ENCODE measurements at places on chromosomes 16 and 17.

- DNase-seq = no peak
Measured at GRCh38 chr16:57798953-57799599, 3.2 kb downstream of the KIFC3 start.

GRCh38 chr17:8322061-8322460 is 12.0 kb downstream of the ARHGEF15 start:
- DNase-seq = no peak

- DNase-seq = no peak
Measured at GRCh38 chr17:2551928-2552327, 40.2 kb upstream of the METTL16 start.

DNA sequence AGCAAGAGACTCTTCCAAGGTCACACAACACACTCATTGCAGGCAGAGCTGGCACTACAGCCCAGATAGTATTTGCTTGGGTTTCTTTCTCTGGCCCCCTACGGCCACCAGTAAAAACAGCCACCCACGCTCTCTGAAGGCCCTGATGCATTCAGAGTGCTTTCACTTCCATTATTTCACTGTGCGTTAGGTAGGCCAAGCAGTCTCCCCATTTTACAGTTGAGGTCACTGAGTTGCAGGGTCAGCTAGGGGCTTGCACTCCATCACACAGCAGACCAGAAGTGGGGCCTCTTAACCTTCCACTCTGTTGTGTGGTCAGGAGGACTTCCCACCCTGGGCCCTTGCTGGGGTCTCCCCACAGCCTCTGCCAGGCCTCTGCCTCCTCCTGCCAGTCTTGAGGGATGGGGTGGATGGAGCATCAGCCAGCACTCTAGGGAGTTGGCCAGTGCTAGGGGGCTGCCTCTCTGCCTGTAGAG is 2.5 kb downstream of the TBX21 start:
- peak; percentile 64 for DNase-seq

DNA sequence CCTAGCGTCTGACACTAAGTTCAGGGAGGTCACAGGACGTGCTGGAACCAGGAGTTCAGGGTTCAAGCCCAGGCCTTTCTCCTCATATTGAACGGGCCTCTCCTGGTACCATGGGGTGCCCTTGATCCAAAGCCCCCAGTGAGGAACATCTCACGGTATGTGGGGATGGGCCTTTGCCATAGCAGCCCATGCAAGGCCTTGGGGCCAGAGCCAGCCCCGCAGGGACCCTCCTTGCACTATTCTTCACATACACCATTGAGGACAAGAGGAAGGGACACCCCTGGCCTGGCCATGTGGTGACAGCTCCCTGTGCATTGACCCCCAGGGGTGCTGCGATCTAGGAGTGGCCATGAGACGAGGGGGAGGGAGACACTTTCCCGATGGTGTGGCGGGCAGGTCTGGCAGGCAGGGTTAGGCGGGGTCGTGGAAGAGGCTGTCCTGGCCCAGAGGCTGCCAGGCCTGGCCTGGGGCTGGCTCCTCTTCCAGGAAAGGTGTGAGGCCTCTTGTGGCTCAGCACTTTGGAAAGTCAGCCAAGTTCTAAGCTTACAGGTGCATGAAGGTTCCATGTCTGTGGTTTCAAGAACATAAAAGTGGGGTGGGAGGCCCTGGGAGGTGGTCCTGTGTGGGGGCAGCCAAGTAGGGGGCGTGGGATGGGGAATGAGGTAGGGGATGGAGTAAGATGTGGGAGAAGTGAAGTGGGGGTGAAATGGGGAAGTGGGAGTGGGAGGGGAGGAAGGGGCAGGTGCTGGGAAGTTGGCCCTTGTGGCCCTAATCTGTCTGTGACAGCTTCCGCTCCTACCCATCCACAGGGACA is 88.7 kb upstream of the CBX4 start:
- no peak for DNase-seq

- DNase-seq = no peak
Measured at GRCh38 chr17:61150686-61151299, 248.8 kb upstream of the TBX2 start.

DNA sequence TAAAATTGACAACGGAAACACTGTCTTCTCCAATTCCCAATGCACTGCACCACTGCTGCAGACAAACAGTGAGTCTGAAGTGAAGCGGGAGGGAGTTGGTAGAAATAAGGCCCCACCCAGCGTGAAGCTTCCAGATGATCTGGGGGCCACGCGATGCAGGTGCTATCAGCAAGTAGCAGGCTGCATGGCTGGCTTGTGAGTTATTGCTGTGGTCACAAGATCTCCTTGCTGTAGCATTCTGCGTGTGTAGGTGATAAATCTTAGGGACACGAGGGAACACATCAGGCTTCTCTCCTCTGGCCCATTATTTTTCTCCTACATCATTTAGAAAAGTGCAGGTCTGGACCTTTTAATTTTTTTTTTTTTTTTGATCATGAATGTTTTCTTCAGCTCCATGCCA is 407.6 kb downstream of the TMEM114 start:
- no peak for DNase-seq
